ENCODE measurements at places on chromosomes 11 and 22. TPM values are rescaled to one million over a fixed set of nuclear protein-coding genes. Genes with fewer than 3 reads are reported as not detected.

The MS4A14 gene
- not detected for total RNA-seq

The ESRRA gene
- 16.9 TPM for total RNA-seq

The WNT7B gene
- under 0.01 TPM for total RNA-seq

The SLC5A12 gene
- not detected for total RNA-seq

The OR6A2 gene
- not detected for total RNA-seq

The HORMAD2 gene
- total RNA-seq: not detected

The CARD18 gene
- not detected for total RNA-seq

The IL17REL gene
- not detected for total RNA-seq

The HBE1 gene
- total RNA-seq: not detected

The C22orf15 gene
- total RNA-seq: 0.77 TPM

The PLAAT5 gene
- 2.3 TPM for total RNA-seq

The MMP27 gene
- total RNA-seq: not detected

The NAALAD2 gene
- 2.7 TPM for total RNA-seq

The FAM227A gene
- 1.8 TPM for total RNA-seq

The SLC29A2 gene
- 0.26 TPM for total RNA-seq

The NRXN2 gene
- 3.2 TPM for total RNA-seq

The KCNJ1 gene
- not detected for total RNA-seq

The POGLUT3 gene
- total RNA-seq: 34.7 TPM

The OR52N4 gene
- total RNA-seq: not detected

The CNTN5 gene
- total RNA-seq: not detected

The OR6T1 gene
- not detected for total RNA-seq

The OR5B21 gene
- total RNA-seq: not detected

The SYCE3 gene
- not detected for total RNA-seq

The PHLDB1 gene
- total RNA-seq: 124 TPM

The ASPHD2 gene
- 0.82 TPM for total RNA-seq

The OR8A1 gene
- not detected for total RNA-seq

The TMPRSS13 gene
- not detected for total RNA-seq

The MRGPRX1 gene
- not detected for total RNA-seq

The VSTM5 gene
- not detected for total RNA-seq

The TRIM51 gene
- total RNA-seq: not detected

The MRGPRE gene
- total RNA-seq: not detected

The TRIM49 gene
- total RNA-seq: not detected

The POTEH gene
- total RNA-seq: not detected

The KRTAP5-9 gene
- not detected for total RNA-seq

The TTC36 gene
- total RNA-seq: not detected

The XKR3 gene
- not detected for total RNA-seq

The MYO7A gene
- total RNA-seq: 0.23 TPM

The CCDC116 gene
- not detected for total RNA-seq

The ANO1 gene
- 0.43 TPM for total RNA-seq

The OR4A5 gene
- not detected for total RNA-seq

The NECTIN1 gene
- 2.0 TPM for total RNA-seq

The CCDC15 gene
- total RNA-seq: 1.0 TPM

The C11orf65 gene
- 3.6 TPM for total RNA-seq

Measured in pericardium fibroblast (primary cell).